ENCODE measurements at places on chromosomes 4 and X. TPM values are rescaled to one million over a fixed set of nuclear protein-coding genes. Genes with fewer than 3 reads are reported as not detected.

- DNase-seq: no peak
Measured at GRCh38 chr4:6509587-6509986, 37.2 kb upstream of the PPP2R2C start.

- no peak for DNase-seq
Measured at GRCh38 chrX:100606753-100607152, 22.0 kb downstream of the TNMD start.

DNA sequence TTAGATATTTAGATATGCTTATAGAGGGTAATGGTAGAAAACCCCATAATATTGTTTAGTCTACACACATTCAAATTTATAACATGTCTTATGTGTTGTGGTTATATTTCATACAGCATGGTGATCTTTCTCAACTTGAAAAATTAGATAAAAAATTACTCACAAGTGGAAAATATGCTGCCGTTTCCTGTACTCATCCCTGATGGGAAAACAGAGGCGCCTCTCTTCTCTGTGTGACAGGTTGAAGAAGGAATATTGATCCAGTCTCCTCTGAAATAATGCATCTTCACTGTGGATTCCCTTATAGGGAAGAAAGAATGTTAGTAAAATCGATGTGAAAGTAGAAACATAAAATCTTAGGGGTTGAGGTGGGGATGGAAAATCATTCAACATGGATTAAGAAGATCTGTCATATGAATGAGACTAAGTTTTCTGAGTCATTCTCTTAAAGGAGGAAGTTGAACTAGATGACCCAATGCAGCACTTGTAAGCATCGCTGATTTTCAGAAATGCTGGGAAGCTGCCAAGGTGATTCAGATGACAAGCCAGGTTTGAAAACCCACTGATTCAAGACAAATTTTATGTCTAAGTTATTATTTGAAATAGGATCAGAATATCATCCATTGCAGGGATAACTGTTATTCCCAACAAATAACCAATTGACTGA is 70.7 kb downstream of the ANKRD50 start:
- DNase-seq: peak; percentile 83

DNA sequence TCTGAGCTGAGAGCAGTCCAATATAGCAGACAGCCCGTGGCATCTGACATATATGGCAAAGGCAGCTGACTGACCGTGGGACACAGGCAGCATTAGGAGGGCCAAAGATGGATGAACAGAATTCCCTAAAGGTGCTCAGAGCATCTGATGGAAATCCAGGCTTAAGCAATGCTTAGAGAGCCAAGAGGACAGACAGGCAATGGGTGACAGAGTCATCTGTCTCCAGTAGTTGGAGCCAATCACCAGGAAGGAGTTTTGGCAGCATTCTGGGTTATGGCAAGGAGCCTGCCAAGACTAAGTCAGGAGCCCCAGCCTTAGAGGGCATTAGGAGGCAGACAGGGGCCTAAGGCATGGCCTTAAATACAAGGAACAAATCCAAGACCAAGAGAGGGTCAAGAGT is 153.3 kb upstream of the USP9X start:
- peak; percentile 40 for DNase-seq

- peak; percentile 50 for DNase-seq
Measured at GRCh38 chrX:50103866-50104566, 96.8 kb downstream of the AKAP4 start.

- no peak for DNase-seq
Measured at GRCh38 chrX:78753571-78753970, 6.1 kb downstream of the LPAR4 start.

DNA sequence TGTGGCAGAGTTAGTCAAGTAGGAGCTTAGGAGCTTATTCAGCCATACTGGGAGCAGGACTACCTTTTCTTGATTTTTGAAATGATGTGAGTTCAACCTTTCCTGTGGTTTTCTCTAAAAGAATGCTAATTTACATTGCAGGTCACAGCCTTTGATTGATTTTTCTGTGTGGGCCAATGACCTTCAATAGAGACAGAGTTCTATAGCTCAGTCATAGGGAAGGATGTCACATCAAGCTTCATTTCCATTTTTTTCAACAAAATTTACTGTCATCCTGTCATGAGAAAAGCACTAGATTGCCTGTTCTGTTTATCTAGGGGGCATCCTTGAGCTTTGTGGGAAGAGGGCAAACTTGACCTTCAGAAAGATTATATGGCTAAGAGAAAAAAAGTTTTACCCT is 448.7 kb downstream of the MID1IP1 start:
- DNase-seq: no peak

GRCh38 chr4:97498875-97499274 is 644.4 kb downstream of the STPG2 start:
- DNase-seq: peak; percentile 64

DNA sequence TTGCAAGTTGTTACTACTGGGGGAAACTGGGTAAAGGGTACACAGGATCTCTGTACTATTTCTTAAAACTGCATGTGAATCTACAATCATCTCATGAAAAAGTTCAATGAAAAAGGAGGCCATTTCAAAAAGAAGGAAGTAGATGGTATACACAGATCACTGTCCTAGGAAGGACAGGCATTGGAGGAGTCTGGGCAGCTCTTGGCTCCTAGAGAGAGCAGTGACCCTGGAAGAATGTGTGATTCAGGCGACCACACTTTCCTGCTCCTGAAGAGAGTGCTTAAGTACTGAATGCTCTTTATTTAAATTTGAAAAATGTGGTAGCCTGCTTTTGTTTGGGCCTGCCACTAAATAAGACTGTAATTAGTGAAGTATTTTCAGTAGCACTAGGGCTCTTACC is 318.1 kb upstream of the CASK start:
- DNase-seq: no peak

DNA sequence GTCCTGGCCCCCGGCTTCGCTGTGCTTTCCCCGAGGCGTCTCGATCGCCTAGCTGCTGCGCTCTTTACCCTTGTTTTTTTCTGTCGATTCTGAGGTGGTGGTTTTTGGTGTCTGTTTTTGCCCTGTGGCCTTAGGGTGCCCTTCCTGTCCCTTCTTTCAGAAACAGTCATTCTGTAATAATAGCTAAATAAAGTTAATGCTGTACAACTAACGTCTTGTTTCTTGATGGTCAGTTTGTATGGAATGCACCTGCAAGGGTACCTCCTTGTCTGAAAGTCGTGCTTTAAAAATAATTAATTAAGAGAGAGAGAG is 686 bp downstream of the FIP1L1 start:
- no peak for DNase-seq

GRCh38 chr4:173807347-173807746 is 277.3 kb upstream of the HAND2 start:
- peak; percentile 75 for DNase-seq

DNA sequence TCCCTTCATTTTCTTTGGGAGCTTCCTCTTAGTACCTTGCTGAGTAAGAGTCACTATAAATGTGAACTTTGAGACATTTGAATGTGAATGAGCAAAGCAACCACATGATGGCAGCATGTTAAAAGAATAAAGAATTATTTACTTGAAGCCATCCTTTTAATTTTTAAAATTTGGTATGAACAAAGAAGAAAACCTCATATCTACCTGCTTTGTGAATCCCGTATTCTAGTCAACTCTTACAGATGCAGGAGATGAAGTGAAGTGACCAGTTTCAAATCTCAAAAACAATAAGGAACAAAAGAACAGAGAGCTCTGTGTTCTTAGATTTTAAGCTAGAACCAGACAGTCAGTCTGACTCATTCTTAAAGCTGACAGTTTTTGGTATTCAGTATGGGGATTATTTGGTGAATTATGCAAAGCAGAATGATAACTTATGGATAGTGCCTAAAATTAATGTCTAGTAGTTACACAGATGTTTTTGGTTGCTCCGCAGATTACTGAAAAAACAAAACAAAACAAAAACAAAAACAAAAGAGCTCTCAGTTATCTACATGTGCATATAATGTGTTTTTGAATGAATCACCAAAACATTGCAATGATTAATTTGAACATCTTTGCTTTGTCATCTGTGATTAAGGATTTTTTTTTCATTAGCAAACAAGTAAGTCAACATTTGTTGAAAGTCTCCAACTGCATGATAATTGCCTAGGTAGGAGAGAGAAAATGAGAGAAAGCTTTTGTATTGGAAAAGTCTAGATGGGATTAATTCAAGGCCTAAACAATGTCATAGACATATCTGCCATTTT is 48.2 kb upstream of the H2AZ1 start:
- DNase-seq: peak; percentile 67

GRCh38 chr4:162706632-162707031 is 460.1 kb downstream of the NAF1 start:
- no peak for DNase-seq

GRCh38 chrX:19334945-19335626 is 8.6 kb upstream of the PDHA1 start:
- no peak for DNase-seq

Gene USP51
- total RNA-seq: 2.2 TPM

DNA sequence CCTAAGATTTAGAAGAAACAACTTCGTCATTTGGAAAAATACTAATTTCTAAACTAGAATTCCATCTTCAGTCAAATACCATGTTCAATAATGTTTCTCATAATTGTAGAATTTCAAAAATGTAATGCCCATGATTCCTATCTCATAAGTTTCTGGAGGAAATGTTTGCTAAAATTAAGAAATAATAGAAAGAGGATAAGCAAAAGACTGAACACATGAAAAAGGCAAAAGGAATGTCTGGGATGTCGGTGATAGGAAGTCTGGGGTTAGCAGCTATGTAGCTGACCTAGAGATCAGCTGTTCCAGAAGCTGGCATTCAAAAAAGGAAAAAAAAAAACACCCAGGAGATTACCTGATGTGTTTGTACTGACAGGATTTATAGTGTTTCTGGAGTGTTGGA is 18.9 kb upstream of the PCDH10 start:
- DNase-seq: no peak

- no peak for DNase-seq
Measured at GRCh38 chr4:82213485-82214417, 160.0 kb downstream of the HNRNPD start.

Gene CC2D2A
- total RNA-seq: 52.9 TPM

Gene PDLIM3
- 3.0 TPM for total RNA-seq

Gene AKAP14
- total RNA-seq: not detected

GRCh38 chr4:15575966-15576365 is 79.2 kb downstream of the FBXL5 start:
- DNase-seq: no peak

GRCh38 chr4:87949961-87950360 is 25.6 kb upstream of the SPP1 start:
- DNase-seq: peak; percentile 31

DNA sequence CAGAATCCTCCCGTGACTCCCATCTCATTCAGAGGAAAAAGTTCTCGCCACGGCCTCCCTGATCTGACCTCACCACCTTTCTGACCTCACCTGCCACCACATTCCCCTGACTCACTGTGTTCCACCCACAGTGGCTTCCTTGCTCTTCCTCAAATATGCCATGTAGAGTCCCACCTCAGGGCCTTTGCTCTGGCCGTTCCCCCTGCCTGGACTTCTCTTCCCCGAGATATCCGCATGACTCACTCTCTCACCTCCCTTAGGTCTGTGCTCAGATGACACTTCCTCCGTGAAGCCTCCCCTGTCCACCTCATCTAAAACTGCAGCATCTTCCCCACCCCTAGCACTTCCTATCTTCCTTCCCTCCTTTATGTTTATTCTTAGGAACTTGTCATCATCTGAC is 7.2 kb upstream of the TSPYL2 start:
- no peak for DNase-seq

DNA sequence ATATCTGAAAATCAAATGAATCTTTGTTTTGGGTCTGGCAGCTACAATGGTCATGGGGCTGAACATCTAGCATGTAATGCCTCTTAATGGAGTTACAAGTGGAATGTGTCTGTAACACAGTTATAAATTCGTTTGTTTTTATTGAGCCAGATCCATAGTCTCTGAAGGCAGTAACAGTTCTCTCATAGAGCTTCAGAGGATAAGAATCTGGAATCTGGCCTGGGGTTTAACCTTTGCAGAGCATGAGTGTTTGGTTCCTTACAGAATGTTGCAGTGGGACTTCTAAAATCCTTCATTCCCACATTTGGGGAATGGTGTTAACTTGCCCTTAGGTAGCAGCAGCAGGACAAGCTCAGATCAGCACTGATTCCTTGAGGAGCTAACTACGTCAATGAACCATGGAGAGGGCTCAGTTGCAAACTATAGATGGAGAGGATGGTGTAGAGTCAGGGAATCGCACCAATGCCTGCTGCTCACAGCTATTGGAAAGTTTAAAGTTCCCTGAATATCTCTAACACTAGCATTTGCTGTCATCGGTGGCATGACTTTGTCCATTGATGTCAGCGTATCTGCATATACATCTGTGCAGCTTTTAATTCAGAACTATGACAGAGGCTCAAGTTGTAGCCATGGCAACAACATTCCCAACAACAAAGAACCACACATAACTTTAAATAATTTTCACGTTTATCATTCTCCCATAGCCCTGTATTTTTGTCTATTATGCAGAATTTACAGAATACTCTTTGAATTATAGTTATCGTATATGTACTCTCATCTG is 72.2 kb downstream of the RASGEF1B start:
- no peak for DNase-seq

Gene GATA1
- not detected for total RNA-seq

Gene KIAA1210
- total RNA-seq: not detected

DNA sequence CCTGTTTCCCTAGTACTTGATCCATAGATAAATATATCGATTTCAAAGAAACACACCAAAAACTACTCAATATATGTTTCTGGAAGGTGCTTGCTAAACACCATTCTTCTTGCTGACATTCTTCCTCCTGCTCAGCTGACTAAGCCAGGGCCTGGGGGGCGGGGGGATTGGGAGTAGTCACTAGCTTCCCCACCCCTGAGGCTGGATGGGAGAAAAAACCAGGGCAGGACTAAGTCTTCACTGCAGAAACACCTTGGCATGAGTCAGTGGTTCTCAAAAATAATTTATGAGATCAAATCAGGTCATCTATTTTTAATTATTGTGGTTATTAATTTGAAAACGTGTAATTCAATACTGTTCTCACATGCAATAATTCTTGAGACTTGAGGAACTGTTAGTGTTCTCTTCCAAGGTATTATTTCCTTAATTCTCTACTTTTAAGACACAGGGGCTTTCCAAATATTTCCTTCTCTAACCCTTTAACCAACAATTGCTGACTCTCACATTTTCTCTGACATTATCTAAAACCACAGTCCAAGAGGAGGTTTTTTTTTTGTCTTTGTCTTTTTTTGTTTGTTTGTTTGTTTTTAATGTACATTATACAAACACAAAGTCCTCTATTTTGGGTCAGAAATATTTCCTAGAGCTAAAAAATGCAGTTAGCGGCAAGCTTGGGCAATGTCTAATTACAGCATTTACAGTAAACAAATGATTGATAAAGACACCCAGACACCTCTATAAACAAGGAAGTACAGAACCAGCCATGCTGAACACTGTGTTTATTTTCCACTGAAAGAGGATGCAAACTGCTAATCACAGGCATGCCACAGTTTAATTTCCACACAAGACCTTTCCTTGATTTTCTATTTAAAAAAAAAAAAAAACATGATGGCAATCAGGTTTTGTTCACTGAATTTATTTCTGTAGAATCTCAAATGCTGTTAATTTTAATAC is 120.3 kb upstream of the USP9X start:
- DNase-seq: no peak

- DNase-seq: no peak
Measured at GRCh38 chr4:3724319-3725231, 41.6 kb upstream of the ADRA2C start.
